Testis (tissue), 5 donors: ENCODE measurements at places on chromosomes 12 and 14. TPM values are rescaled to one million over a fixed set of nuclear protein-coding genes. Genes with fewer than 3 reads are reported as not detected.
A peak's percentile ranks its signal among the peaks of the same experiment; 100 is the strongest.

Gene ARHGEF40
- polyA plus RNA-seq = 22.0 TPM

GRCh38 chr12:51048661-51049251 is 629 bp downstream of the LETMD1 start:
- no peak for DNase-seq
- H3K27ac ChIP-seq = peak overlapping the region; percentile 95
- H3K36me3 ChIP-seq = no peaks in the 10 kb centered on the region
- peak overlapping the region; percentile 76 for H3K4me3 ChIP-seq

DNA sequence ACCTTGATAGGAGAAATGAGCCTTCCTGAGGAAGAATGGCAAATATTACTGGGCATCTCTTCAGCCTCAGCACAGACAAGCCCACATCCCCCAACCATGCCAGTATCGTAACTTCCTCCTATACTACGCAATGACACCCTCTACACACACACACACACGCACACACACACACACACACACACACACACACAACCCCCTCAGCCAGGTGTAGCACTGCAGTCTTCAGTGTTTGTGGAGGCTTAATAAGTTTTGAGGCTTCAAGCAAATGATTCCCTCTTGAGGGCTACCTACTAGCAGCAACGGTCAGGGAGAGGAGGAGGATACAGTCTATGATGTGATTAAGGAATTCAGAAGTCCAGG is 1.6 kb downstream of the DGKA start:
- peaks cover 17% of the 10 kb centered on the region for H3K4me1 ChIP-seq
- peak overlapping the region; percentile 69 for H3K4me3 ChIP-seq

DNA sequence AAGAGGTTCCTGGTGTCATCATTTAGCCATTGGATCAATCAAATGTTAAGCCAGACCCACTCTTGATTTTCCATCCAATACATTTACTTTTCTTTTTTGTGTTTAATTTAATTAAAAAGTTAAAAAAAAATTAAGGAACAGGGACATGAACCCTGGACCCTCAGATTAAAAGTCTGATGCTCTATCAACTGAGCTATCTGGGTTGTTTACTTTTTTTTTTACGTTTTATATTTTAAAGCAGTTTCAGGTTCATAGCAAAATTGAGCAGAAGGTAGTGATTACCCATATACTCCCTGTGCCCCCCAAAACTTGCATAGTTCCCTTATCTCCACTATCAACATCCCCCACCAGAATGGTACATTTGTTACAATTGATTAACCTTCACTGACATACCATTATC is 3.0 kb upstream of the ACOT4 start:
- DNase-seq = no peak
- H3K4me1 ChIP-seq = no peaks in the 10 kb centered on the region
- no peaks in the 10 kb centered on the region for H3K27me3 ChIP-seq
- no peak overlapping the region for H3K27ac ChIP-seq
- H3K36me3 ChIP-seq = no peaks in the 10 kb centered on the region

- peak; percentile 42 for DNase-seq
- H3K4me1 ChIP-seq = no peaks in the 10 kb centered on the region
- no peak overlapping the region for H3K4me3 ChIP-seq
Observed at GRCh38 chr12:117850048-117850447, 118.7 kb downstream of the KSR2 start.

GRCh38 chr12:98935847-98936246 is 290.8 kb downstream of the APAF1 start:
- DNase-seq = no peak
- no peaks in the 10 kb centered on the region for H3K27me3 ChIP-seq
- H3K36me3 ChIP-seq = no peaks in the 10 kb centered on the region
- H3K4me1 ChIP-seq = no peaks in the 10 kb centered on the region

Gene EIF2B1
- 39.2 TPM for polyA plus RNA-seq

GRCh38 chr12:128810182-128811127 is 13.3 kb downstream of the SLC15A4 start:
- peak; percentile 73 for DNase-seq
- no peak overlapping the region for H3K4me3 ChIP-seq
- no peaks in the 10 kb centered on the region for H3K36me3 ChIP-seq
- peaks cover 18% of the 10 kb centered on the region for H3K4me1 ChIP-seq
- peak overlapping the region; percentile 54 for H3K27ac ChIP-seq

- no peak overlapping the region for H3K27ac ChIP-seq
- no peak overlapping the region for H3K4me3 ChIP-seq
- H3K4me1 ChIP-seq = no peaks in the 10 kb centered on the region
- DNase-seq = no peak
- no peaks in the 10 kb centered on the region for H3K36me3 ChIP-seq
- H3K27me3 ChIP-seq = no peaks in the 10 kb centered on the region
Observed at GRCh38 chr14:105212541-105213300, 31.6 kb upstream of the NUDT14 start.

DNA sequence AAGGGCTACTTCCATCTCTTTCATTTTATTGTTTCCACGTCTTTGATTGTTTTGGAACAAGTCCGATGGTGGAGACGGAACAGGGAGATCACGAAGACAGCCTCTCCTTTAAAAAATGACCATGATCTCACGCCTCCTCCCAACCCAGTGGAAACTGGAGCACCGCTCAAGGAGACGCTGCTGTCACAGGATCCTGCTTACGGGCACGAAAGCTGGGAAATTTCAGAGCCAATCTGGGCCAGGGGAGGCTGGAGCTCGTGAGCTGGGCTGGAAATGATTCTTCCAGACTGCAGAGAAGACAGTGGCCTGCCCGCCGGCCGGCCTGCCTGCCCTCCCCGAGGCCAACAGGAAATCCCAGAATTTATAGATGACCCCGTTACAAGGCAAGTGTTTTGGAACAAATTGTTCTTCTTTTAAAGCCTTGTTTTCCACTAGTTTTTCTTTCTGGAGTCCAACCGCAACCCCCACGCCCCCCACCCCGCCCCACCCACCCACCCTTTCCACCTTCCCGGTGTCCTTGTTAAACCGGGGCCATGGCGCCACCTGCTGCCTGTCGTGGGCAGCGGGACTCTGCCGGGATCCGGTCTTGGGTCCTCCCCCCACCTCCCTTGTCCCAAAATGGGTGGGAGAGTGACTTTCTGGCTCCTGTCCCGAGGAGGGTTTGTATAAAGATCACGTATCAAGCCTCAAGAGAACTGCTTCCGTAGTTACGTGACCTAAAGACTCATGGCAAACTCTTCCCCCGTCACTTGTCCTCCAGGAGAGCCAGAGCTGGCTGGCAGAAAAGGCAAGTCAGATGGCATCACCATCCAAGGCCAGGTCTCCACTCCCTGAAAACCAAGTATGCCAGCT is 40.3 kb downstream of the MAP1LC3B2 start:
- H3K4me1 ChIP-seq = peaks cover 47% of the 10 kb centered on the region
- peak overlapping the region; percentile 49 for H3K4me3 ChIP-seq
- peak; percentile 92 for DNase-seq
- H3K36me3 ChIP-seq = no peaks in the 10 kb centered on the region
- H3K27ac ChIP-seq = peak overlapping the region; percentile 73

Gene TMEM52B
- 0.76 TPM for polyA plus RNA-seq

Gene KRT8
- 63.0 TPM for polyA plus RNA-seq

DNA sequence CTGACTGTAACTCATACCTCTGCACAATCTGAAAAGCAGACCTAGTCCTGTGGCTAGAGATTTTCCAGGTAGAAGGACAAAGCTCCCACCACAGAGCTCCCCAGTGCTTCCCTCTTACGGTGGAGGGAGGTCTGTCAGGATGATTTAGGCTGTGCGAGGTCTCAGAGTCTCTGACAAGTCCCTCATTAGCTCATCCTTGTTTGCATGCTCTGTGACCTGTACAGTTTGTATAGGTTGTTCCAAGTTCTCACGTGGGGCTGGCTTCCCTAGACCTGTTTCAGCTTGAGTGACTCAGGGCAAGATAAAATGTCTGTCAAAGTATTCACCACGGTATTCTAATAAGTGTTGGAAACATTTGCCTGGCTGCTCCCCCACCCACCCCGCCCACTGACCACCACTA is 34.8 kb downstream of the ASCL1 start:
- H3K4me1 ChIP-seq = no peaks in the 10 kb centered on the region
- no peak overlapping the region for H3K4me3 ChIP-seq
- no peaks in the 10 kb centered on the region for H3K27me3 ChIP-seq
- DNase-seq = no peak
- H3K27ac ChIP-seq = no peak overlapping the region

GRCh38 chr14:76761136-76761959 is at the start of gene VASH1:
VASH1 (plus strand) TSS chr14:76761468; CDS start chr14:76762822, 1,354 bp downstream.
- H3K27me3 ChIP-seq = no peaks in the 10 kb centered on the region
- peaks cover 18% of the 10 kb centered on the region for H3K4me1 ChIP-seq
- DNase-seq = peak; percentile 81
- H3K27ac ChIP-seq = peak within 1 kb of the TSS; percentile 73

Gene CLEC6A
- not detected for polyA plus RNA-seq

Gene CYP27B1
- 2.2 TPM for polyA plus RNA-seq

DNA sequence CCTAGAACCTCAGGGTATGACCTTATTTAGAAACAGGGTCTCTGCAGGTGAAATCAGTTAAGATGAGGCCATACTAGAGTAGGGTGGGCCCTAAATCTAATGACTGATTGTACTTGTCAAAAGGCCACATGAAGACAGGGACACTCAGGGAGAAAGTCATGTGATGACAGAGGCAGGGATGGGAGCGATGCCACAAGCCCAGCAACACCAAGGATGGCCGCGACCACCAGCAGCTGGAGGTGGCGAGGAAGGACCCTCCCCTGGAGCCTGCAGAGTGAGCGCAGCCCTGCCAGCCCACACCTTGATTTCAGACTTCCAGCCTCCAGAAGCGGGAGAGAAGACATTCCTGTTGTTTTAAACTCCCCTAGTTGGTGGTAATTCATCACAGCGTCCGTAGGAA is 199.9 kb downstream of the PHETA1 start:
- DNase-seq = no peak
- no peaks in the 10 kb centered on the region for H3K4me1 ChIP-seq
- H3K36me3 ChIP-seq = no peaks in the 10 kb centered on the region
- H3K27me3 ChIP-seq = no peaks in the 10 kb centered on the region

Gene OR9K2
- not detected for polyA plus RNA-seq

Gene SLC5A8
- 0.40 TPM for polyA plus RNA-seq

Gene HNRNPA1
- 534 TPM for polyA plus RNA-seq

Gene FOXN3
- 40.7 TPM for polyA plus RNA-seq

DNA sequence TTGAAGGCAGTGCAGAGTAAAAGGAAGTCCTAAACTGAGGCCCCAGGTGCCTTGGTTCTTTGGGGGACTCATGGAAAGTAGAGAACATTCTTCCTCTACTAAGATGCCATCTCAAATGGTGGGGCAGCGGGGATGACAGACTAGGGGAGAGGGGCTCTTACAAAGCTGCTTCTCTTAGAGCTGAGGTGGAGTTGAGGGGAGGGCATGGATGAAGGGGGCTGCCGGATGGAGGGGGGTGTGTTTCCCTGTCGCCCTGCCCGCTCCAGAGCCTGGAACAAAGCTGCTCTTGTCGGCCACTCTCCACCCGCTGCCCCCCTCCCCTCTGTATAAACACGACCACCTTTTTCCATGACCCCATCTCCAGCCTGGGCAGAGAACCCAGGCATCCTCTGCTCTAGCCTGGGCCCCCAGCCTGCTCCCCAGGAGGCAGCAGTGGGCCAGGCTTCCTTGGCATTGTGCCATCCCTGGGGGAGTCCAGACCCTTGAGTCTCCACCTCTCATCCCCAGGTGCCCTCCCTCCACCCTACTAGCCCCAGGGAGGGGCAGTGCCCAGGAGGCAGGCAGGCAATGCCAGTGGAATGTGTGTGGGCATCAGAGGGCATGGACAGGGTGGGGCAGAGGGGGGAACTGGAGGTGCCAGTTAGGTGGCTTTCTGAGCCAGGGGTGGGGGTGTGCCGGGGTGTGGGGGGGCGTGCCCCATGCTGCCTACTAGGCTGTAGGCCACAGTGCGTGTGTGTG is 1.7 kb downstream of the RARG start:
- no peak overlapping the region for H3K4me3 ChIP-seq
- no peak overlapping the region for H3K27ac ChIP-seq
- peaks cover 27% of the 10 kb centered on the region for H3K4me1 ChIP-seq

GRCh38 chr12:89576572-89577220 is 50.8 kb upstream of the POC1B start:
- no peak overlapping the region for H3K4me3 ChIP-seq
- H3K4me1 ChIP-seq = no peaks in the 10 kb centered on the region
- no peak overlapping the region for H3K27ac ChIP-seq
- DNase-seq = no peak
- H3K27me3 ChIP-seq = no peaks in the 10 kb centered on the region
- H3K36me3 ChIP-seq = no peaks in the 10 kb centered on the region

- no peak overlapping the region for H3K4me3 ChIP-seq
- H3K27ac ChIP-seq = no peak overlapping the region
- no peaks in the 10 kb centered on the region for H3K4me1 ChIP-seq
- DNase-seq = no peak
- H3K27me3 ChIP-seq = no peaks in the 10 kb centered on the region
Observed at GRCh38 chr14:92341791-92342190, 18.8 kb downstream of the SLC24A4 start.

- no peaks in the 10 kb centered on the region for H3K36me3 ChIP-seq
- peaks cover 6% of the 10 kb centered on the region for H3K4me1 ChIP-seq
- H3K4me3 ChIP-seq = no peak overlapping the region
- H3K27me3 ChIP-seq = no peaks in the 10 kb centered on the region
- H3K27ac ChIP-seq = no peak overlapping the region
Observed at GRCh38 chr14:69845787-69846186, 33.4 kb upstream of the SMOC1 start.

GRCh38 chr12:125341422-125341821 is 276.2 kb downstream of the AACS start:
- DNase-seq = no peak
- H3K27ac ChIP-seq = no peak overlapping the region
- H3K36me3 ChIP-seq = no peaks in the 10 kb centered on the region
- H3K4me1 ChIP-seq = no peaks in the 10 kb centered on the region
- H3K27me3 ChIP-seq = no peaks in the 10 kb centered on the region

Gene DNAJC22
- polyA plus RNA-seq = 3.5 TPM

Gene IGFBP6
- polyA plus RNA-seq = 185 TPM

DNA sequence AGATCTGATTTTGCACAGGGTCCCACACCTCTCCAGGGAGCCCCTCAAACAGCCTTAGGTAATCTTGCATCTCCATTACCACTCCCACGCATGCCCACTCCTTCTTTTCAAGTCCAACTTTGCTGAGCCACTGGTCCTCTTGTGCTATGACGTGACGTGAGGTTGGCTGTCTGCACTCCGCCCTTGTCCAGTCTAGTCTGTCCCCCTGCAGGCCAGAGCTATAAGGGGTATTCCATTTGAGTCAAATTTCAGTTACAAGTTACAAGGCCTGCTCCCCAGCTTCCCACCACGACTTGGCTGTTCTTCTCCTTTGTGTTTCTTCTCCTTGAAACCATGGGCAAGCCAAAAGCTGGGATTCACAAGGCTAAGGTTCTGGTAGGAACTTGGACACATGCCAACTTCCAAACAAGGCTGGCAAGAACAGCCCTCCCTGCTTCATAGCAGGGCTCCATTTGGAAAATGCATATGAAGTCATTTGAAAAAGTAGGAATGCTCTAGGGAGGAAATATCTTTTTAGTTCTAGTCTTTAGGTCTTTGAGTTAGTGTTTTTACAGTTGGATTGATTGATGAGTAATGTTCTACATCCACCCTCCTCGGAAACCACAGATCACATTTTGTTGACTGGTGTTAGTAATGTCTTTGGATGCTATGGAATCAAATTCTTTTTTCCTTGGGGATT is 49.1 kb downstream of the KCNA1 start:
- no peaks in the 10 kb centered on the region for H3K4me1 ChIP-seq
- no peaks in the 10 kb centered on the region for H3K36me3 ChIP-seq

DNA sequence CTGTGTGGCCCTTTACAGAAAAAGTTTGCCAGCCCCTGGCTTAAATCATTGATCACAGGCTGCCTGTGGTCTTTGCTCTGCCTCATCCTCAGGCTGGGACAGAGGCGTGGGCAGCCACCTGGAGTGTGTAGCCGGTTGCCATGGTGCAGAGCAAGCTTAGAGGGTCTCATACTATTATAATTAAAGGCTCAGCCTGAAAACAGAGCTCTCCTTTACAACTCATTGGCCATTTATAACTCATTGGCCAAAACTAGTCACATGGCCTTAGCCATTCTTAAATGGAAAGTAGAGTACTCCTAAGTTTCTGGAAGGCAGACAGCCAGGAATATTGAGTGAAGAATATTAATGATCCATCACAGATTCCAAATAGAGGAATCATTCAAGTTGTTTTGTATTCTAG is 3.0 kb downstream of the HSP90B1 start:
- no peak for DNase-seq
- no peak overlapping the region for H3K4me3 ChIP-seq
- H3K4me1 ChIP-seq = peaks cover 25% of the 10 kb centered on the region
- H3K36me3 ChIP-seq = no peaks in the 10 kb centered on the region
